Choroid plexus epithelial cell (primary cell): ENCODE measurements at places on chromosomes 16 and 17.

GRCh38 chr17:45248132-45248957, 13.5 kb downstream of the SPATA32 start:
- peak; percentile 31 for DNase-seq

- DNase-seq: no peak
These were observed 49.0 kb upstream of the CRYM start for GRCh38 chr16:21327046-21327445.

DNA sequence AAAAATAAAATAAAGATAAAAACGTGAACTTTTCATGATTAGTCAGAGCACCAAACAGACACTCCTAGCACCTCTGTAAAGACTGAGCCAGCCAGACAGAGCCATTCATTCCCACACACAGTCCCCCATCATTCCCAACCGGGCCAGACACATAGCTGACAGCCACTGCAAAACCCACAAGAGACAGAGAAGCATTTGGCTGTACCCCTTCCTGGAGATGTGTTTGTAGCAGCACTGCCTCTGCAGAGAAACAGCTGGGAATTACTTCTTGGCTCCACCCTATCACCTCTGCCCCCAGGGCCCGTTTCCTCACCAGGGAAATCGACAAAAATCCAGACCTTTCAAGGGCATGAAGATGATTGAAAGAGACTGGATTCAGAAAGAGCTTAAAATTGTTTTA, 46.4 kb downstream of the MYH11 start:
- no peak for DNase-seq

- no peak for DNase-seq
These were observed 3.1 kb upstream of the SOX9 start for GRCh38 chr17:72117535-72118334.

DNA sequence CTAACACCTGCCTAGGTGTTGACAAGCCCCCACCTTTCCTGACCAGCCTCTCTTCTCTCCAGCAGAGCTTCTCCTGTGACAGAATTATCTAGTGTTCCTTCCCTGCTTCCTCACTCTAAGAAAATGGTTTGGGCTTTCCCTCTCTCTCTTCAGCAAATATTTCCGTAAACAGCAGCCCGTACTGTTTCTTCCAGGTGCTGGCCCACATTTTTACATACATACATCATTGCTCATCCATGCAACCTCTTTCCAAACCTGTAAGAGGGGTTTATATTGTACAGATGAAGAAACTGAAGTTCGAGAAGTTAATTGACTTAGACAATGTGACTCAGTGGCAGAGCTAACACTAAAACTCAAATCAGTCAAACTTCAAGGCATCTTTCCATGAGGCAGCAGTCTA, 569 bp upstream of the TEKT3 start:
- DNase-seq: no peak

DNA sequence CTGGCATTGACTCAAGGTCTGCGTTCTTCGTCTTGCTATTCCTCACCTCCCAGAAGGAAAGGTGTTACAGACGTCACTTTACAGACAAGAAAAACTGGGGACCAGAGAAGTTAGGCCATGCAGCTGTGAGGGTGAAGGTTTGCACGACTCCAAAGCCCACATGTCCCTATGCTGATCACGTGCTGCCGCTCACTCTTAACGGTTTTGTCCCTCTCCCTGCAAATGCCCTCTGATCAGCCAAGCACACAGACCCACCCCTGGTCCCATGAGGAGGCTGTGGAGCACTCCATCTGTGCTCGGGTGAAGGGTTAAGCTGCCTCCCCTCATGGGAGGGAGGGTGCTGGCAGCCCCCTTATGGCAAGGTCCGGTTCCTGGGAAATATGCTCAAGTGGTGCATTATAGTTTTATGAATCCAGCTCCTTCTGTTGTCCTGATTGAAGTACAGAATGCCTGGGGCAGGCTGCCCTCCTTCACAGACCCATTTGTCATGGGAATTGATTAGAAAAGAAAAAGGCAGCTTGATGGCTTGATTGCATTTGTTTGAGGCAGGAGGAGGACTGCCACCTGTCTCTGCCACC, 18.8 kb downstream of the CCDC182 start:
- DNase-seq: no peak

GRCh38 chr17:56870081-56870651, 36.2 kb downstream of the DGKE start:
- DNase-seq: no peak

DNA sequence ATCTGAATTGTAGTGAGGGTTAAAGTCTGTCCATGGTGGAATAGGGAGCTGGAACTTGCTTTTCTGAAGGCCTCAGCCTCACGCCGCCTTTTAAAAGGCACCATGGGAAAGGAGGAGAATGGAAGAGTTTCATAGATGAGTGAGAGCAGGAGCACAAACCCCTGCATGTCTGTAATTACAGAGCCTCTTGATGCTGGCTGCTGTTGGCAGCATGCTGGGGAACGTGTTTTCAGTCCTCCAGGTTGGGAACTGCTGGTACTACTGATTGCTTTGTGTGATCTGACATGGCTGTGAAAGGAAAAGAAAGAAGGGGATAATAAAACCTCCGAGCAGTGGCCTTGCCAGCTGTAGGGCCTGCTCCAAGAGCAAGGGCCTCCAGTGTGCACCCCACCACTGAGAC, 16.8 kb upstream of the DYNLL2 start:
- DNase-seq: no peak

DNA sequence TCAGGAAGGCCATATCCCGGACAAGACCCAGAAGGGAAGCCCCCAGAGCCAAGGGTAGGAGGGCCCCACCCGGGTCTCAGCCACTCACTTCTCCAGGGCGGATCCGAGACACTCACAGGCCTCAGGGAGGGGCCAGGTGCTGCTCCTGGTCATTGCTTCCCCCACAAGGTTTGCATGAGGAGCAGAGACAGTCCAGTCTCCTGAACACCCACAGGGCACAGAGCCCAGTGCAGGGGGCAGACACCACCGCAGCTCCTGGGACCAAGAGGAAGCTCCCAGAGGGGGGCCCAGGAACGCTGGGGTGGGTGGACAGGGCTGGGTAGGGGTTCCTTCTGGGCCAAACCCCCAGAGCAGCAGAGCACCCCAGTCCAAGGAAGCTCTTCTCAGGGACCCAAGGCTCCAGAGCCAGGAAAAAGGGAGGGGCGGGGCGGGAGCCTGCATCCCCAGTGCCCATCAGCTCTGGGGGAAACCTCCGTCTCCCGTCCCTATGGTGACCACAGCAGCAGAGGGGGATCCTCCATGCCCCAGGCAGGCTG, 709 bp upstream of the MRPL28 start:
- no peak for DNase-seq

- no peak for DNase-seq
These were observed 9.9 kb downstream of the C17orf100 start for GRCh38 chr17:6661464-6661848.

DNA sequence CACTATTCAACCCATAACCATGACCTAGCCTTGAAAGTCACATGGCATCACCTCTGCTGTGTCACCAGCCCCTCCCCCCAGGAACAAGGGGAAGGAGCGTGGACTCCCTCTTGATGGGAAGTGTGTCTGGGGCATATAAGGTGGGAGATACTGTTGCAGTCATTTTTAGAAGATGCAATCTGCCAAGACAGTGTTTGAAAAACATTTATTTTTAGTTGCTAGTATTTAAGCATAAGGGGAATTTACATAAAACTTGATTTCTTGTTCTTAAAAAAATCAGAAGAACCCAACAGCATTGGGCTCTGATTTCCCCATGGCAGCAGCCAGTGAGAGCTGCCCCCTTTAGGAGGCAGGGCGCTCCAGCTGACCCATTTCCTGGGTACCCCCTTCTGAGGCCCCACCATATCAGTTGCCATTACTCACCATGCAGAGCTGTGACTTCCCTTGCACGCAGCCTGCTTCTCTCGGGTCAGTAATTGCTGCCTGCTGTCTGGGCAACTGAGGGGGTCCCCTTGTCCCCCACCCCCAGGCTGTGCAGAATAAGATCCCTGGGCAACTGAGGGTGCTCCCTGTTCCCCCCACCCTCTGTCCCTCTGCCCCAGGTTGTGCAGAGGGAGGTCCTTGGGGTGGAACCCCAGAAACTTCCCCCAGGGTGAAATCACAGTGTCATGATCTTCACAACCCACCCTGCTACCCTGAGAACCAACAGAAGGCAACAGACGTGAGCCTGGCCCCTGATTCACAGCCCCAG, 11.8 kb upstream of the CDC42EP4 start:
- peak; percentile 42 for DNase-seq
